Heart left ventricle (tissue), 16 donors: ENCODE measurements at places on chromosomes 6 and 20.

DNA sequence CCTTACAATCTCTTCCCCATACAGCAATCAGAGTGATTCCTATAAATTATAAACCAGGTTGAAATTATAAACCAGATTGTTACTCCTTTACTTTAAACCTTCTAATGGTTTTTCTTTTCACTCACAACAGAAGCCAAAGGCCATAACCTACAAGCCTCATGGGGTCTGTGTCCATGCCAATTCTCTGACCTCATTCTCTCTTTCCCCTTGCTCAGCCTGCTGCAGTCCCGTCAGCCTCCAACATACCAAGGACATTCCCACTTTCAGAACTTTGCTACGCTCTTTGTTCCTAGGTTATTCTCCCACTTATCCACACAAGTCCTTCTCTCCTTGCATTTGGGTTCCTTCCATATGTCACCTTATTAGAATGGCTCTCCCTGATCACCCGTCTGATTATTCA, 277.9 kb upstream of the TCF21 start:
- DNase-seq, result no peak

DNA sequence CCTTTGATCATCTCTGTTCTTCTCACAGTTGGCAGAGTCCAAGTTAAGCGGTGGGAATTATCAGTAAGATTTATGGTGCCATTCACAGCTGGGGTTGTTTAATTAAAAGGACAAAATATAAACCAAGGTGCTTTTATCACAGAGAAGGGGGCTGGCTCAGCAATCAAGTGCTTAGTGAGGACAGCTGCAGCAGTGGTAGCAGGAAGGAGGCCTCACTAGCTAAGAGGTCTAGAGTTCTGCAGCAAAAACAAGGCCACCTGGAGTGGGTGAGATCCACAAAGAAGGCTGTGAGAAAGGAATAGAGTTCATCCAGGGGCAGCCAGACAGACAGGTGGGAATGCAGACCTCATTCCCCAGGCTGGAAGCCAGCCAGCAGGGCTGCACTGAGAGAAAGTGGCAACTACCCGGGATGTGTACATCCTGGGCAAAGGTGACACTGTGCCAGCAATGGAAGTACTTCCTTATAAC, 37.1 kb downstream of the PIGU start:
- no peak for DNase-seq

DNA sequence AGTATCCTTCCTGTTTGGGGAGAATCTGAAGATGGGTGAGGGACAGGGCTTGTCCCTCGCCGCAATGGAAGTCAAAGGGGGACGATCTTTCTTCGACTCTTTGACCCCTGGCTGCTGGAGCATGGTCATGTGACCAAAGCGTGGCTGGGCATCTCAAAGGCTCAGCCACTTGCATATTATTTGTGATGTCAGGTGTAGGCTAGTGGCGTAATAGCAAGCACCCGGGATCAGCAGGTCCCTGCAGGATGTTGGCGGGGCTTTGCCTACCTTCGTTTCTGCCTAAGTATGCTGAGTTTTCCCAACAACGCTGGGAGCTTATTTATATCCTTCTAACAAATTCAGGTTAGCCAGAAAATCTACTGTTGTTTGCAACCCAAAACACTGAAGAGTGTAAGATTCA, 50.3 kb upstream of the IL20RA start:
- DNase-seq, result no peak

- DNase-seq, result no peak
These were observed 88.8 kb downstream of the INSM1 start for GRCh38 chr20:20456741-20457140.

- DNase-seq, result no peak
These were observed 56.7 kb downstream of the ISM1 start for GRCh38 chr20:13277663-13278295.

GRCh38 chr6:118146584-118146983, 239.5 kb downstream of the SLC35F1 start:
- DNase-seq, result no peak

DNA sequence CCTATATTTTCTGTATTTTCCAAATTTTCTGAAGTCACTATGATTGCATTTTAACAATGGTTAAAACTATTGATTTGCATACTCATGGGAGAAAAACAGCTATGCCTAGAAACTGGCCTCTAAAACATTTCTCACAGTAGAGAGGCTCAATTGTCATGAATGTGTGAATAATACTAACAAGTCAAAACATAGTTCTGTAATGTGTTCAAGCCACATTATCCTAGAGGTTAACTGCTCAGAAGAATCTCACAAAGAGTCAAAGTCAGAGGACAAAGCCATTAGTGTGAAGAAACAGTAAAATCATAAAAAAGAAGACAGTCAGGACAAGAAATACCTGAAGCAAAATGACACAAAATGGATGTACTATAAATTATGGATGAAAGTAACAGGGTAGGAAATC, 12.5 kb upstream of the ALDH8A1 start:
- DNase-seq, result no peak

DNA sequence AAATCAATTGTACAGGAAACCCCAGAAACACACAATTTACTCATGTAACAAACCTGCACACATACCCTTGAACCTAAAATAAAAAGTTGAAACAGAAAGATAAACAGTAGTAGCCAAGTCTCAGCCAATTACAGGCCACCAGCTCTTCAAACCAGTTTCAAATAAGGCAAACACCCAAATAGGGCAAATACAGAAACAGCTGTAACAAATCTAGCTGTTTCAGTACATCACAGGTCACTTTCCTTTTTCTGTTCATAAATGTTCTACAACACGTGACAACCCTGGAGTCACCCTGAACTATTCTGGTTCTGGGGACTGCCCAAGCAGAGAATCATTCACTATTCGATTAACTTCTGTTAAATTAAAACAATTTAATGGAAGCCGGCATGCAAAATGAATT, 329.0 kb downstream of the GJA1 start:
- no peak for DNase-seq

DNA sequence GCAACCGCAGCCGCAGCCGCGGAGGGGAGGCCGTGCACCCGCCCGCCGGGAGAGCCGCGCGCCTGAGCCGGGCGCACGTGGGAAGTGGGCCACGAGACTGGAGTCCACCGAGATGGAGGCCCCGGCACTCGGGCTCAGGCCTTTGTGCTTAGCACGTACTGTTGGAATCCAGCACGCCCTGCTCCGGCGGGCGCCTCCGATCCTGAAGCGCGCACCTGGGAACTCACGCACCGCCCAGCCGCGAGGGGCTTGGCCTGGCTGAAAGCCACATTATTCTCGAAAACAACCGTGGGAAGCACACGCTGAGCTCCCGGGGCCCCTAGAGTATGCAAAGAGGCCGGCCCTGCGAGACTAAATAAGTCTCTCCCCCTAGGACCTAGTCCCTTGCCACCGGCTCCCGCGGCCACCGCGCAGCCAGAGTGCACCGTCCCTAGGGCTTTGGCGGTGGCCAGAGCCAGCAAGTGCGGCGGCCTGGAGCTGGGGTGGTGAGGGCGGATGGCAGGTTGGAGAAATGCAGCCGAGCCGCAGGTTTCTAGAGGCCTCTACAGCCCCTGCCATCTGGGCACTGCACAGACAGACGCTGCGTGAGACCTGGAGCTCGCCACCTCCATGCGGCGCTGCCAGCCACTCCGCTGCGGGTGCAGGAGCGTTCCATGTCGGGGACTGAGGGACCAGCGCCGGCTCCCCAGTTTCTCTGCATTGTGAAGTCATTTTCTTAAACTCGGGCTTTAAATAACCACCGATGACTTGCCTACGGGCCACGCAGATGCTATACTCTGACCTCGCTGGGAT, 42.0 kb upstream of the LY86 start:
- DNase-seq, result peak; percentile 42

- no peak for DNase-seq
These were observed 4.2 kb upstream of the MAVS start for GRCh38 chr20:3842348-3842930.

- peak; percentile 79 for DNase-seq
These were observed 192.0 kb downstream of the PREX1 start for GRCh38 chr20:48635791-48636267.

DNA sequence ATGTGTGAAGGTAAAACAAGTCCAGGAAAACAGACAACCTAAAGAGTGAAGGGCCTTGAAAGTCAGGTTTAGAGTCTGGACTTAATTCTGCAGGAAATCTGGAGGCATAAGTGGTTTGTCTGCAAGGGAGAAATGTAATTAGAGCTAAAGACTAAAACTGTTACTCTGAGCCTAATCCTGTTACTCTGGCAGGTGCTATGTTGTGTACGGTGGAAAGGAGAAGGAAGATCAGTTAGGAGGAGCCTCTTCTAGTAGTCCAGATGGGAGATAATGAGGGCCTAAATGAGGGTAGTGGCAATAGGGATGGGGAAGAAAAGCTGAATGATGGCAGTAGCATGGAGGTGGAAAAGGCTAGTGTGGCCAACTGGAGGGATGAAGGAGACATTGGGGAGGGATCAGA, 118.5 kb downstream of the PDSS2 start:
- no peak for DNase-seq

DNA sequence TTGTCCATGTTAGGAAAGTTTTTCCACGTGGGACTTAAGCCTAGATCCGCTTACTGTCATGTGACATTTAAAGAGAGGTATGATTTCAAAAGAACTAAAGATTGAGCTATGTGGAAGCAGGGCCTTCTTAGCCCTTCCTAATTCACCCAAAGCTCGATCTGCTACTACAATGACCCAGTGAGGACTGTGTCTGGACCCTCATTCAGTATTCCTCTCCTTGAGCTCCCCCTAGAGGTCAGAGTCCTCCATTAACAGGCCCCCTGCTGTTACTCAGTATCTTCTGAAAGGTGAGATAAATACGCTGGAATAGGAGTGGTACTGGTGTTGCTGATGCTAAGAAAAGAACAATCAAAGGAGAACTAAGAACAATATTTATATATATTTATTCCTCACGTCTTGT, 414.0 kb downstream of the GJA1 start:
- DNase-seq, result peak; percentile 59

DNA sequence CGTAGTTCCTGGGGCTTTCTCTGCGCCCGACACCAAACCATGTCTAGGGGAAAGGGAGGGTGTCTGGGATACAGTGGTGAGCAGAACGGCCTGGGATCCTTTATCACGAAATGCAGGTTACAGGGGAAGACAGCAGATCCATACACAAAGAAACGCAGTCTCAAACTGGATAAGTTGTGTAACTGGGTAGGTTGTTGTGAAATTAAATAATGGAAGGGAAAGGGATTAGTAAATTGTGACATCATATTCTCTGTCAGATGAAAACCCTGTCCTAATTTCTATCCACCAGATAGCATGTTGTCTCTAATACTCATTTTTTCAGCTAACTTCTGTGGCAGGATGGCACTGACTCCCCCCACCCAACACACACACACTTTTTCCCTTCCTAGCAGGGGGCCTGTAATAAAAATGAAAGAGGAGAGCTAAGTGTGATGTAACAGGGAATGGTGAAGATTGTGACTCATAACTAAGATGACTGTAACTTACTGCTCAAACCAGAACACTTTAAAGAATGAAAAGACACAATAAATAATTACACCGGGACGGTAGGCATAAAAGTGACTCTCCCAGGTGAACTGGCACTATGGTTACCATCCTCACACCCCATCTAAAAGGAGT, 769 bp upstream of the TRPC4AP start:
- no peak for DNase-seq

DNA sequence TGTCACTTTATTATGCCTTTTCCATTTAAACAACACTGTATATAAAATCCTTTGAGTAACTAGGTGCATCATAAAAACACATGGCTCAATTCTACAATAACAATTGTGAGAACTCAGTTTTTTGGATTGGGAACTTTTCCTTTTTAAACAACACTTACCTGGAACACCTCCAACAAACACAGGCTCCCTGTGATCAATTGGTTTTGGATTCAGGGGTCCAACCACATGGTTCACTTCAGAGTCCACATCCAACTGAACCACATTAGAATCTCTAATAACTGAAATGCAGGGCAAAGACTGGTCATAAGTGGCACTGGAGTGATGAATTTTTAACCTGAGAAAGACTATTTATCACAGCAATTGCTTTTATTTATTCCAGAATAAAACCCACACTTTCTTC, 26.5 kb downstream of the FAM229B start:
- no peak for DNase-seq

DNA sequence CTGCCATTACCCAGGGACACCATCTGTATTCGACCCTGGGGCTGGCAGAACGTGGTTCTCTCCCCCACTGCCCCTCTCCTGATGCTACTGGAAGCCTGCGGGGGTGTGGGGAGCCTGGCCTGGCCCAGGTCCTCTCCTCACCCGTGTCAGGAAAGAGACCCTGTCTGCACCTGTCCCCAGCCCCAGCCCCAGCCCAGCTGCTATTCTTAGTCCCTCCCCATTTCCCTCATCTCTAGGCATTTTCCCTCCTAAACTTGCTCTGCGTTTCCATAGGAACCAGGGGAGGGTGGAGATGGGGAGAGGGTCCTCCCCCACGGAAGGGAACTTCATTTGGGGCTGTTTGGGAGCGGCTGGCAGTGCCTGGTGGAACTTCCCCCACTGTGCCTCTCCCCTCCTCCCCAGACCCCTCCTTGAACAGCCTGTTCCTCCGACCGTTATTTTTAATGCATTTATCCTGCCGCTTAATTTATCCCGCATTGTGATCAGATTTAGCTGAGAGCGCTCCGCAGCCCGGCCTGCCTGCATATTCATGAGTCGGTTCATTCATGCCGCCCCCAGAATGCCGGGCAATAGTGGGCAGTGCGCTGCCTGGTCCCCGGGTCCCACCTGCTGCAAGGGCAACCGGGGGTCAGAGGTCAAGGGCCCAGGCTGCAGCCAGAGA, 31.8 kb upstream of the DLGAP4 start:
- DNase-seq, result no peak

- no peak for DNase-seq
These were observed 48.2 kb downstream of the STX7 start for GRCh38 chr6:132464538-132465256.

GRCh38 chr6:125220712-125221111, 67.1 kb downstream of the TPD52L1 start:
- no peak for DNase-seq

GRCh38 chr6:14425805-14426204, 308.2 kb downstream of the CD83 start:
- no peak for DNase-seq

DNA sequence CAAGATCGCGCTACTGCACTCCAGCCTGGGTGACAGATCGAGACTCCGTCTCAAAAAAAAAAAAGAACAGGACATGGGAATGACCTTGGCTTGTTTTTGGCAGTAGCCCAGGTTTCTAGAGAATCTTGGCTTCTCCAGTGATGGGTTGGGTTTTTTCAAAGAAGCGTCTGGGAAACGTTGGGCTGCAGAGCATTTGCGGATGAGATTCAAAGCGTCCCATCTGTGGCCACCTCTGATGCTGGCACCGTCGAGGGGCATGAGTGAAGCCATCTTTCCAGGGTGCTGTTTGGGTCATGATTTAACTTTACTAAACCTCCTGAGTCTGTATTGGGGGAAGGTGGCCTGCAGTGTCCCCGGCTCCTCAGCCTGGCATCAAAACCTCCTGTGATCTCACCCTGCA, 43.2 kb upstream of the SRF start:
- peak; percentile 44 for DNase-seq
